Muscle of arm (tissue), 14 donors: ENCODE measurements at places on chromosomes 3 and 15.

GRCh38 chr3:134656211-134656800 lies 5.5 kb upstream of the KY start:
- DNase-seq = no peak

- DNase-seq = no peak
These were observed 48.6 kb downstream of the OR5H15 start for GRCh38 chr3:98215051-98215450.

- no peak for DNase-seq
These were observed 75.0 kb downstream of the FEM1B start for GRCh38 chr15:68352401-68353062.

GRCh38 chr3:158808697-158809096 lies 6.8 kb downstream of the MFSD1 start:
- no peak for DNase-seq

DNA sequence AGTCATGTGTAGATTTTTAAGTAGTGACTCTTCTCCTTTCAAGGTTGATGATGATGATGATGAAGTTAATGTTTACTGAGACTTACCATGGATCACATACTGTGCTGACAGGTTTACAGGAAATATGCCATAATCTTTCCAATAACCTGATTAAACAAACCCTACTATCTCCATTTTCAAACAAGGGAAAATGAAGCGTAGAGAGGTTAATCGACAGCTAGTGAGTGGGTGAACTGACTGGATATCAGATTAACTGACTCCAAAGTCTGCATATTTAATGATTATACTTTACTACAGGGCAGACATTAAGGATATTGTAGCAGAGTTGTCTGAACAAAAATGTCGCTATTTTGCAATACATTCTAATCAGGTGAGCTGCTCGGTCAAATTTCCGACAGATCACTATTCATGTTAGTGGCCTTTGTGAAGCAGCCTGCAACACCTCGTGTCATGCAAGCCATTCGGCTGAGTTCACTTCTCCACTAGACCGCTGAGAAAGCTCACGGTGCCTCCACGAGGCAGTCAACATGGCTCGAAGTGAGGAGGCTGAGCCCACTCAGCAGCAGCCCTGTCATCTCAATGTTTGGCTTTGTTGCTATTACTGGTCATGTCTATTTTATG lies 264.2 kb downstream of the NFKBIZ start:
- no peak for DNase-seq

GRCh38 chr3:117263745-117264144 lies 554.2 kb downstream of the TUSC7 start:
- DNase-seq = no peak

DNA sequence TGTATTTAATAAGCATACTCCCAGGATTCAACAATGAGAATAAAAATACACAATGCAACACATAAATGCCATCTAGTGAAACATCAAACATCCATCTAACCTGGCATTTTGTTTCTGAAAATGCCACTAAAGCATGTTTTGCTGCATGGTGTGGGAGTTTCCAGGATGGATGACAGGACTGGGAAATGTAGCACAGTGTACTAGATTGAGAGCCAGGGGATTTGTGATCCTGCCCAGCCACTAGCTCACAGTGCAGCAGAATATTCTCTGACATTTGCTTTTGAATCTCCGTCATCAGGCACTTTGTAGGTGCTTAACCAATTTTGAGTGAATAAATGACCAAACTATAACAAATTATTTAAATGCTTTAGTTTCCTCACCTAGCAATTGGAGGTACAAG lies 404.8 kb downstream of the GAP43 start:
- no peak for DNase-seq

DNA sequence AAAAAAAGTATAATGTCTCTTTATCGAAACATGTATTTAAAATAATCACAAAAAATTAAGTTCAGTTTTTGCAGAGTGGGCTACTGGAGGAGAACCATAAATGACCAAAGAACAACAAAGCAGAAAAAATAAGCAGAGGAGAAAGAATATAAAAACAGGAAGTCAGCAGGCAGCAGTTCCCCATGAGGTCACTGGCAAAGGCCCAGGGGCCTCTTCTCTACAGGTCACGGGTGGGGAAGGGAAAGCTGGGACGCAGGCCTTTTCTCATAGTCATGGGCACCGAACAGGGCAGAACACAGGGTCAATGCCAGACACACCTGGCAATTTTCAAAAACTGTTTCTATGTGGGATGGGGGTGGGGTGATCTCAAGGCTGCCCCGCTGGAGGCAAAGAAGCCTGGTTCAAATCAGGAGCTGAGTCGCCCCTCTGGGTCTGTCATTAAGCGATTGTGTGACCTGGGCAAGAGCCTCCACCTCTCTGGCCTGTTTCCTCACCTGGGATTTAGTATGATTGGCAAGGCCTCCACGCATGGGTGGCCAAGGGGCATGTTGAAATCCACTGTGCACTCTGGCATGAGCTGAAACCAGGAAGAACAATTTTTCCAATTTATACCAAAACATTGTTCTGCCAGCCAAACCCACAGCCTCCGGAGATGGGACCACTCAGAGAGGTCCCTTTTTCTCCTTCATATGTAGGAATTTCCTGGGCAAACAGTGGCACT lies 43.8 kb upstream of the UACA start:
- peak; percentile 28 for DNase-seq

GRCh38 chr3:138877226-138877625 lies 42.5 kb upstream of the PIK3CB start:
- DNase-seq = no peak

DNA sequence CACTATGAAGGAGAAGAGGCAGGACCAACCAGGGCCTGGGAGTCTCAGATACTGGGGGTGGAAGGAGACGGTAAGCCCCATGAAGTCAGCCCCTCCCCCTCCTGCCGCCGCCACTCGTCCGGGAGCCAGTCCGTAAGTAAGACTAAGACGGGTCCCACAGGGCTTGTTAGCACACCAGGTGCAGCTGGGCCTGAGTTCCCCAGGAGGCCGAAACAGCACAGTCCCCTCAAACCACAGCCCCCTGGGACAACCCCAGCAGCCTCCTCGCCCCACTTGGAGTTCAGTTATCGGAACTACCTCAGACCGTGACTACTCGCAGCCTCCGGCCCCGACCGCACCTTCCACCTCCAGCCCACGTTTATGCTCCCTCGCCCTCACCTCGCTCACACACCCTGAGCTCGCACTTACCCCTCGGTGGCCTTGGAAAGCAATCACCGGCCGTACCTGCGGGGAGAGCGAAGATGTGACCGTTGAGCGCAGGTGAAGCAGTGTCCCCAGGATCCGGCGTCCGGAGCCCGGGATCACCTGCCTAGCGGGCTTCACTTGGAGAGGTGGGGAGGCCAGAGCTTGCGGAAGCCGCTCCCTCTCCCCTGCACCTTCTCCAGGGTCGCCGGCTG lies 557 bp downstream of the ELL3 start:
- DNase-seq = peak; percentile 17
